C1 segment of cervical spinal cord (tissue), 14 donors: ENCODE measurements at places on chromosomes 2 and 18.

GRCh38 chr2:127365211-127365643 is 22.5 kb downstream of the MAP3K2 start:
- DNase-seq = no peak

DNA sequence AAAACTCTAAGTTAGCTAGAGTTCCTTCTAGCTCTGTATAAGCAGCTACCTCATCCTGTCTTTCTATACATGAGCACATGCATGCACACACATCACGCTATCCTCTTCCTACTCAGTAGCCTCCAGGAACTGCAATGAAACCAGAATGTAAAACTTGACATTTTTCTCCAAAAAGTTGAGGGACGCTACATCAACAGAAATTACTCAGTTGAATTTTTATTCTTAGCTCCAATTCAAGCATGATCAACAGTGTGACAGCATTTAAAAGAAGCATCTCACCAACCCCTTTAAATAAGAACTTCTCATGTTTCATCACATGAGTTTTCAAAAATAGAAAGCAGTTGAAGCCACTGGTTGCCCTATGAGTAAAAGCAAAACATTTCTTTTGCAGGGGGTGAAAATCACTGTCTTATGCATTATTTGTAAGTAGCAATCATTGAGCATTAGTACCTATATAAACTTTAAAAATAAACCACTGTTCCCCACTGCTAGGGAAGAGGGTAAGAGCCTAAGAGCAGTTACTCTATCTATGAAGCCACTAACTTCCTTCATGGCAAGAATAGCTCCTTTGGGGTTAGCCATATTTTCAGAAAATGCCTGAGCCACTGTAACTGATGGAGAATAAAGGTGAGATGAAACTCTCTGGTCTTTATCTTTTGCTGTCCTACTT is 77.9 kb upstream of the ARL5A start:
- DNase-seq = no peak

DNA sequence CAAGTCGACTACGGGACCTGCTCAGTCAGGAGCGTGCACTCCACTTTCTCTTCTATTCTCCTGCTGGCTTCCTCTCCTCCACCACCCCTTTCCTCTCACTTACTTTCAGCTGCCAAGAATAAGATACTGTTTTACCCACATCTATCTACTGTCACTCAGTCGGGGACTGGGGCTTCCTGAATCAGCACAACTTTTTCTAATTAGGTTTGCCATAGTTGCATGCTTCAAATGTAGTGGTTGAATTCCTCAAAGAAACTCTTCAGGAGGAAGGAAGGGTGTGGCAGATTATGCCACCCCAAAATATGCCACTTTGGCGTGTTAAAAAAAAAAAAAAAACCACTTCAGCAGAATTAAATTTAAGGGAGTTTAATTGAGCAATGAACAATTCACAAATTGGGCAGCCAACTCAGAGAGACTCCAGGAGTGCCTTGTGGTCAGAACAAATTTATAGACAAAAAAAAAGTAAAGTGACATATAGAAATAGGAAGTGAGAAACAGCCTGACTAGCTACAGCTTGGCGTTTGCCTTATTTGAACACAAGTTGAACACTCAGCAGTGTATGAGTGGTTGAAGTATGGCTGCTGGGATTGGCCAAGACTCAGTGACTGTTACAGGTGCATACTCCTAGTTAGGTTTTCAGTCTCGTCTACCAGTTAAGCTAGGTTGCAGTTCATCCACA is 32.5 kb upstream of the RMDN2 start:
- no peak for DNase-seq

- DNase-seq = no peak
Observed at GRCh38 chr2:66171530-66171929, 263.4 kb upstream of the MEIS1 start.

DNA sequence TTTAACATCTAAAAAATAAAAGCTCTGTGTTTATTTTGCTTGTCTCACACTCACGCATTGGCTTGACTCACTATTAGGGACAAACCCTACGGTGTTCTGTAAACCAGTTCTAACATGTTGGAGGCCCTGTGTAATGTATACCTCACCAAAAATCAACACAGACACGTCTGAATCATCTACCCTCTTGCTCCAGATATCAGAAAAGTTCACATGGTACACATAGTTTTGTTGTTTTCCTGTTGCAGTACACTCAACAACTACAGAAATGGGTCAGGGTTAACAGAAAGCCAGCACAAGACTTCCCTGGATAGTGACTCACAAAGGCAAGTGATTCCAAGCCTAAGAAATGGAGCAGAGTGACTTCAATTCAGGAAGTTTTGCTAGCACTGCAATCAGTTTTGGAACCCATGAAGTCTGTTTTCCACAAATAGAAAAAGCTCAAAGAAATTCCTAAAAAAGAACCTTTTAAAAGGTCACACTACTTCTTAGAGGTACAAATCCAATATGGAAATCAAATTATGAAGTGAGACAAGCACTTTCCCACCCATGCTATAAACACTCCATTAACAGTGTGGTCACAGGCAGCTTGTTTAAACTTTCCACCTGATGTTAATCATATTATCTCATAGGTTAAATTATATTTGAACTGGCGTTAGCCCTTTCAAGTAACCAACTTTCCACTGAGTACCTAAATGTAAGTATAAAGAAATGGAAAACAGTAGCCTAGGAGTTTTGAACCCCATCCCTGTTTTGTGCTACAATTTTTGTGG is 87.4 kb downstream of the GAREM1 start:
- DNase-seq = no peak

GRCh38 chr2:26453421-26454329 is 24.2 kb downstream of the OTOF start:
- no peak for DNase-seq

DNA sequence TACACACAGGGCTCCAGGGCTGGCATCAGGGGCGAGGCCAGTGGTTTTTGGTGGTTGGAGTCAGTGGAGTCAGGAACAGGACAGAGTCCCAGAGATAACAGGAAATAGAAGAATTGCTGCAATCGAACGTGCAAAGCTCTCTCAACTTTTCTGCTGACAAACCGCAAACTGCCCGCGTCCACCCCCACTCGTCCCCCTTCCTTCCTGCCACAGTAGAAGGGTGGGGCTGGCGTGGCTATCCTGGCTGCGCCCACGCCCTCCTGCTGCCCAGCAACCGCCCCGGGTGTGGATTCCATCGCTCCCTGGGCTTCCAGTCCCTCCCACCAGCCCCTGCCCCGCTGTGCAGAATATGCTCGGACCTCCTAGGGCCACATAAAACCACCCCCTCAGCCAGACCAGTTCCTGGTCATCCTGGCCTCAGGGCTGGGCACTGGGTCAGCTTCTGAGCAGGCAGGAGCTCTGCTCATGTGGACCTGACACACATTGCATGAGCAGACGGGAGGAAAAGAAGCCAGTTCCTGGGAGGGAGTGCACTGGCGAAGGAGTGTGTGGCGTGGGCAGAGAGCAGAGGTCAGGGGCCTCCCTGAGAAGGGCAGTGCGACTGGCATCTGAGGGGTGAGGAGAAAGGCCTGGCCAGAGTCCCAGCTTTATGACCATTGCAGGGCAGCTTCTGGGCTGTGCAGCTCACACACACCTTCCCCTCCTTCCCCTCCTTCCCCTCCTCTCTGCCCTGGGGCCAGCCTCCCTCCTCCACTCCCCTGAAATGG is 85.4 kb upstream of the ATG16L1 start:
- no peak for DNase-seq

DNA sequence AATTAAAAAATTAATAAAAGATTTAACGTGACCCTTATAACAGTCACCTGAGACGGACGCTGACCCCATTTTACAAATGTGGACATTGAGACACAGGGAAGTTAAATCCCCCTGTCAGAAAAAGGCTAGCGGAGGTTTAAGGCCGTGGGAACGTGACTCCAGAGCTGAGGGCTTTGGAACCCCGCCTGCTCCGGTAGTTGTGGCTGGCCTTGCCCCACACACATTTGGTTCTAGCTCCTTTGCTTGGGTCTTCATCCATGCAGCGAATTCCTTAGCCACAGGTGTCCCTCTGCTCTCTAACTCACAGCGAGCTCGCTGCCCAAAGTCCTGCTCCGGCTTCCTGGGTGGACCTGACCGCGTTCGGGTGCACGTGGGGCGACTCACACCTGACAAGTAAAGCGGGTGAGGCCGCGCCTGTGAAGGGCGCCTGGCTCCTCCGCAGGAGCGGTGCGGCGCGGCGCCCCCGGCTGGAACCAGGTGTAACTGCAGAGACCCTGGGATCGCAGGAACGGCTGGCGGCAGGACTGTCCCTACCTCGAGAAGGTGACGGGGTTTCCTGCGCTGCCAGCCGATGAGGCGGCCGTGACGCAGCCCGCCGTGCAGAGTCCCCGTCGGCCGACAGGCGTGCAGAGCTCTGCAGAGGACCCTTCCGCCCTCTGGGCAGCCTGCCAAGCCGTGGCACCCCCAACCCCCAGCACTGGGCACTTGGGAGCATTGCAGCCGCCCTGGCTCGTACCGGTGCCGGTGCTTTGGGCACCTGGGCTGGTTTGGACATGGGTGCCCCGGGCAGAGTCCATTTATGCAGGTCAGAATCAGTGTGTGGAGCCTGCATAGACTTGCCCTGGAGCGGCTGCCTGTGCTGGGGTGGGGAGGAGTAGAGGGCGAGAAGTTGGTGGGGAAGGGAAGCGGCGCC is 2.4 kb upstream of the PROC start:
- no peak for DNase-seq
